RPMI8226 (cell line): ENCODE measurements at places on chromosomes 5 and 9.

DNA sequence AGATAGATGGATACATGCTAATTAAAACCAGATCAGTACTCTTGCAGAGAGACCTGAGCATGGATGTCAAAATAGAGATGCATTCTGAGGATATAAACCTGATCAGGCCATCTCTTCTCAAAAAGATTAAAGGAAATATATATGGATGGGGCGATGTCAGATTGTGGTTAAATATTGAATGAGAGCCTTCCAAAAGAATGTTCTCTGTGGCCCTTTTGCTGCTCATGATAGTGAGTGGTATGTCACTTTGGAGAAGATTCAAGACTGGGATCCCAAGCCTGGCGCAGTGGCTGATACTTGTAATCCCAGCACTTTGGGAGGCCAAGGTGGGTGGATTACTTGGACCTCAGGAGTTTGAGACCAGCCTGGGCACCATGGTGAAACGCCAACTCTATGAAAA is 20.5 kb downstream of the ZNF131 start:
- DNase-seq: no peak

GRCh38 chr5:174523311-174524071 is 200.9 kb upstream of the MSX2 start:
- DNase-seq: no peak

GRCh38 chr5:132030610-132031009 is 19.2 kb upstream of the ACSL6 start:
- no peak for DNase-seq

GRCh38 chr5:13558408-13558807 is 386.1 kb downstream of the DNAH5 start:
- DNase-seq: no peak

- DNase-seq: no peak
Observed at GRCh38 chr5:154797762-154798161, 42.6 kb downstream of the LARP1 start.

DNA sequence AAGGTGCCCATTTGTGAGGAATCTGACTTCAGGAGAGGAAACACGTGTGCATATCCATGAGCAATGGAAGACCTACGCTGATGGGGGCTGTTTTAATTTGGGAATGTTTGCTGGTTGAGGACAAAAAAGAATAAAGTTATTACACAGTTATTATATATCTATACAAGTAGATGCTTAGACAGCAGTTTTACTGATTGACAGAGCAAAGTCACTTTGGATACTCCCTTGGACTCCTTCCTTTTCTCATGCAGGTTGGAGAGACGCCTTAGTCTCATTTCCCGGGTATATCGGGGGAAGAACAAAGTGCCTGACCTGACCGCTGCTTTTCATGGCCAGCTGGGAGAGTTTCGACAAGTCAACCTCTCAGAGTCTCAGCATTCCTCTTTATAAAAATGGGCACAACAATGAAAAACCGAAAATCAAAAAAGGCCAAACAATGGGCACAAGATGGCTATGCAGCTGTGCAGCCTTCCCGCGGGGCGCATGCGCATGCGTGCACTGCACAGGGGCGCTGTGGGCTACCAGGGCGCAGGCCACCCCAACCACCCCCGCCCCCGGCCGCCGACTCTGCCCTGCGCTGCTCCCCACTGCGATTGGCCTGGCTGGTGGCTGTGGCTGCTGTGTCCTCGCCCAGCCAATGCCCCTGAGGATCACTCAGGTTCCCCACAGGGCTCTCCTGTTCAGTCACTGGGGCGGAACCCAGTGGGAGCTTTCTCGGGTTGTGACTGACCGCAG is 18.1 kb downstream of the NFIL3 start:
- no peak for DNase-seq

GRCh38 chr5:169702693-169703481 is 65.8 kb downstream of the DOCK2 start:
- DNase-seq: no peak

DNA sequence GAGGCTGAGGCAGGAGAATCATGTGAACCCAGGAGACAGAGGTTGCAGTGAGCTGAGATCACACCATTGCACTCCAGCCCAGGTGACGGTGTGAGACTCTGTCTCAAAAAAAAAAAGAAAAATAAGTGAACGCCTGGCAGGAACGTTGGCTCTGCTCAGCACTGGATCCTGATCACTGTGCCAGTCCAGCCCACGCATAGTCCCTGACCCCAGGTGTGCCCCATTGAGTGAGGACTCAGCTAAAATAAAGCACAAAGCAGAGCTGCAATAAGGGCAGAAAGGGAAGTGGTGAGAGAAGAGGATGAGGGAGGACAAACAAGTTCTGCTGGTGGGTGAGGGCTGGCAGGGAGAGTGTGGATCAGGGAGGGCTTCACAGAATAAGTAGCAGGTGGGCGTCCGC is 4.3 kb downstream of the GRHPR start:
- DNase-seq: no peak

DNA sequence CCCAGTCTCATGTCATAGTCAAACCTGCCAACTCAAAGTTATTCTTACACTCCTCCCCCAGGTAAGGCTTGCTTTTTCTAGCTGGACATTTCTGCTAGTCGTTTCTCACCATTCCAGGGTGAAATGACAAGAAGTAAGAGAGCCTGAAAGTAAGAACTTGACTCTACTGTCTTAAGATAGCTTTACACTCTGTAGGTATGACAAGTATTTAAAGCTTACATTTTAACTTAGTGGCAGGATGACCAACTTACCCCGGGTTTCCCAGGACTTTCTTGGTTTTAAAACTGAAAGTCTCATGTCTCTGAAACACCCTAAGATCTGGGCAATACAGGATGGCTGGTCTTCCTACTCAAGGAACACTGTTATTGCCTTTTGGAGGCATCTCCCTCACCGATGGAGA is 67.5 kb upstream of the PIK3R1 start:
- no peak for DNase-seq

DNA sequence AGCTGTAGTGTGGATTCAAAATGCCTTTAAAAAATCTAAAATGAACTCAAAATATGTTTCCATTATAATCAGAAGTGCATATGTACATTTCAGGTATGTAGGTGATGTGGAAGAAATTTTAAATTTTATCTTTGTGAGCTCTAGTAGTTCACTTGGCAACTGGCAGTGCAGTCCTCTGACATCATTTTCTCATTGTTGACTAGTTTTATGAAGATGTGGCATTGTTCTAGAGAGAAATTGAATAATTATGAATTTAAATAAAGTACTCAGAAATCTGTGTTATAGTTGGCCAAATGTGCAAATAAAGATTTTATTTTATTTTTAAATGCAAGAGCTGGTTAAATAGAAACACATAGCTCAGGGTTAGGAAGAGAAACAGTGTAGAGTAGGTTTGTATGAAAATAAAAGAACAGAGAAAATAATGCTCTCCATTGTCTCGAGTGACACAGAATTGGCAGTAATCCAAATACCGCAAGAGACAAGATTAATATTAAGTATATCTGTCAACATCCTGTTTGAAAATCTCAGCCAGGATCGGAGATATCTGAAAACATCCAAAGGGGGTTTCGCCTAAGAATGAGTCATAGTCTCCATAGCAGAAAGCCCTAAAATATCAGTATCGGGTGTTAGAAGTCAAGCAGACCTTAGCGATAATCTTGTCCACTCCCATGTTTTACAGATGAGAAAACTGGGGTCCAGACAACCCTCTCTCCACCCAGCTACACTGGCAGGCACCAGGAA is 189.4 kb downstream of the CCDC192 start:
- DNase-seq: peak; percentile 64

DNA sequence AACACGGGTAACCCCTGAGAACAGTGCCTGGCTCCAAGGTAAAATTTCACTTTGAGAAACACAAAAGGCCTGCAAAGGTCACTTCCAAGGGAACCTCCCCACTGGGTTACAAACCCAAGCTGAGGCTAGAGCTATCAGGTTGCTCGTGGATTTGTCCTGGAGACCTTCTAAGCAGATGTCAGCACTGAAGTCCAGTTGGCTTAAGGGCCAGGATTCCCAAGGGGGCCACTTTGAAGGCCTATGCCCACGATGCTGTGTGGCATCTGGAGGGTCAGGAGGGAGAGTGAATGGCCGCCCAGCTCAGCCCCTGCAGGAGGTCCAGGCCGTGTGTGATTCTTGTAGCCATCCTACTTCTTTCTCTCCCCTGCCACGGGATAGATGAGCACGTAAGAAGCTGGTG is 100.2 kb upstream of the FSTL4 start:
- DNase-seq: no peak

DNA sequence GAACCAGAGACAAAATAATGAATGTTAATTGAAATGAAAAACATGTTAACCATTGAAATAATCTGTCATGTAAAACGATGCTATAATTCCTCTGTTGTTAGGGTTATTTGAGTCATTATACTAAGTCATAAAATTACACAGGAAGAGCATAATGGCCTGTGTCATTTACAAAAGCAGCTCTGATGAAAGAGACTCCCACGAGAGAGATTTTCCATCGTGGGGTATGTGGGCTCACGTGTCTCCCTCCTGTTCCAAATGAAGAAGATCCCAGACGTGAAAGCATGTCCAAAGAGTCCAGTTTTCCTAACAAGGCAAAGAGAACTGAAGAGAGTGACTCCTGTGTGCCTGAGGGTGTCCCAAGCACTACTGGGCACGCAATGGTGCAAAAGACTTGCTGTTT is 379.8 kb downstream of the SPOCK1 start:
- DNase-seq: no peak

GRCh38 chr9:70060883-70061507 is 17.3 kb downstream of the MAMDC2 start:
- peak; percentile 46 for DNase-seq

GRCh38 chr5:37991301-37992299 is 151.8 kb upstream of the GDNF start:
- no peak for DNase-seq

DNA sequence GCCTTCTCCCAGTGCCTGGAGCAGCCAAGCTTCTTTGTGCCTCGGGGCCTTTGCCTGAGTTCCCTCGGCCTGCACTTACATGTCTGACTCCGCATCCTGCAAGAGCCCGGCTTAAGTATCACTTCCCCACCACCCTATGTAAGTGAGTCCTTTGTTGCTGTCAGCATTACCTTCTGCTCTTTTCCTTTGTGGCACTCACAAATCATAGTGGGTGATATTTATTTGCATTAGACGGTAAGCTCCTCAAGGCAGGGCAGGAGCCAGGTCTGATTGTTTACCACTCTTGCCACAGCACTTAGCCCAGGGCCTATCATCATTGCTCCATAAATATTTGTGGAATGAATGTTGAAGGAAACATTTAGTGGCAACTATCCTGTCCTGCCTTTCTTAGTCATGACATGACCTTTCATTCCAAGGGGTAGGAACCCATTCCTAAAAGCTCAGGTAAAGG is 4.8 kb downstream of the GM2A start:
- DNase-seq: no peak

GRCh38 chr5:66553916-66554575 is 42.1 kb upstream of the MAST4 start:
- DNase-seq: peak; percentile 83

DNA sequence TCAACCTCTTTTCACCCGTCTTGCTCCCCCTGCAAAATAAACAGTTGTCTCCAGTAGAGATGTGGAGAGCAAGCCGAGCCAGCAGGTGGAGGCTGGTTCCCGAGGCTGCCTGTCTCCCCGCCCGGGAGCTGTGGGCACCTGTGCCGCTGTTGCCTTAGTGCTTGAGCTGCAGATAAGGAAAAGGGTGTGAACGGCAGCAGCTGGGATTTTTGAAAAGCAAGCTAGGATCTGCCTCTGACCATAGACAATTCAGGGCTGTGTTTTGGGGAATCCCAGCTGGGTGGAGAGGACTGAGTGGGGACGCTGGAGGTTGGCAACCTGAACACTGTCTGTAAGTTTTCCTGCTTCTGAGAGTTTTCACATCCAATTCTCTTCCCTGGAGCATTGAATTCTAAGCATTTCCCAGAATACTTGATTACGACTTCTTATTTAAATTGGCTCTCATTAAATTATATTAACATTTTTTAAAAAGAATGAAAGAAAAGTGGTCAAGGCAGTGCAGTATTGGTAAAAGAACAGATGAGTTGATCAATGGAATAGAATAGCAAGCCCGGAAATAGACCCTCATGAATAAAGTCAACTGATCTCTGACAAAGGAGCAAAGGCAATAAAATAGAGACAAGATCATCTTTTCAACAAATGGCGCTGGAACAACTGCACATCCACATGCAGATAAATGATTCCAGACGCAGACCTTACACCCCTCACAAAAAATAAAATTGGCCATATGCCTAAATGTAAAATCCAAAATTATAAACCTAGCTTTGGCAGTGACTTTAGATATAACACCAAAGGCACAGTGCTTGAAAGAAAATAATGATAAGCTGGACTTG is 9.7 kb downstream of the WNK2 start:
- DNase-seq: no peak

DNA sequence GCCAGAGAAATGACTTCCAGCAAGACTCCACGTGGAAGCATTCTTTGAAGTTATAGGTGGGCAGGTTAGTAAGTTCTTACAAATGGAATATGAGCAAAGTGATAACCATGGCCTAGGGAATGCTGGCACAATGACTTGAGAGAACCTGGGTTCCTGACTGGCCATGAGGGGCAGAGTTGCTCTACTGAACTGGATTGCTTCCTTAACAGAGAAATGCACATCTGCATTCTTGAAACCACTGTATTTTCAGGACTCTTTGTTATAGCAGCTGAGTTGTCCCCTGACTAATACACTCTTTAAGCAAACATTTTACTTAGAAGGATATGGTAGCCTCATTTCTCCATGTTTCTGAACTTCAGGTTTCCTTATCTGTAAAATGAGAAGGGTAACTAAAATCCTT is 108.3 kb upstream of the GNA14 start:
- DNase-seq: no peak

DNA sequence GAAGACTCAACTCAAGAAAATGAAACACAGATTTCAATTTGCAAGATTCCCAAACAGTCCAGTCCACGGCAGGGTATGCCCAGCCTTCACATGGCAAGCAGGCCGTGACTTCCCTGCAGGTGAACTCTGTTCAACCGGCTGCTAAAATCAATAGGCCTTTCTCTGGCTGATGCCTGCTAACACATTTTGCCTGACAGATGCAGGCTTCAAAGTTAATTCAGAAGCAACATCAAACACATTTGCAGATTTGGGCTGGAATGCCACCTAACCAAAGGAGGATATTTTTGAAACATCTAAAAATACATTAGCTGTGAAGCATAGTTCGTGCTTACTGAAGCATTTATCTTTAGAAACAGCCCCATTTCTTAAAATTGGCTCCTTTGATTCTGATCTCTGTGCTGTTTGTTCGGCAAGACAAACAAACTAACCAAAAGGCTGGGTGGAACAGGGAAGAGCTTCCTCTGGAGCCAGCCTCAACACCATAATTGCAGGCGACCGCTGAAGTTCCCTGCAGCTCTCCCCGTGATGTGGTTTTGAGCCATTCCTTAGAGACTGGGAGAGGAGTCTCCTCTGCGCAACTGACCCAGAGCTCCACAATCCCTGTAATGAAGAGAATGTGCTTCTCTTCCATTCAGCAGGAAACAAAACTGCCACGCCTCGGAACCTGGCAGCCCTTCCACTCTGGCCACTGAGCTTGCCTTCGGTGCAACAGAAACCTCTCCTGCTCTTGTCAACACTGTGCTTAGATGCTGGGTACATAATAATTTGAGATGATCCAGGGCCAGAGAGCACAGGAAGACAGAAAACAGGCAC is 126.5 kb downstream of the MYO10 start:
- no peak for DNase-seq

GRCh38 chr9:80163889-80164288 is 592.1 kb downstream of the TLE4 start:
- no peak for DNase-seq

- DNase-seq: no peak
Observed at GRCh38 chr9:4144869-4145268, 155.0 kb downstream of the GLIS3 start.
